Posterior vena cava (tissue), 2 donors: ENCODE measurements at places on chromosomes 2 and 18. TPM values are rescaled to one million over a fixed set of nuclear protein-coding genes. Genes with fewer than 3 reads are reported as not detected.
A peak's percentile ranks its signal among the peaks of the same experiment; 100 is the strongest.

AFF3 gene
- total RNA-seq: 15.5 TPM

NAT8 gene
- not detected for total RNA-seq

SPR gene
- 15.7 TPM for total RNA-seq

DTNA gene
- 110 TPM for total RNA-seq

DLX2 gene
- total RNA-seq: not detected

IL1RL1 gene
- 16.2 TPM for total RNA-seq

STARD6 gene
- not detected for total RNA-seq

ALPP gene
- not detected for total RNA-seq

HOXD12 gene
- total RNA-seq: not detected

NOL4 gene
- total RNA-seq: 0.38 TPM

COLEC12 gene
- total RNA-seq: 54.9 TPM

MOCOS gene
- total RNA-seq: 1.2 TPM

CCL20 gene
- total RNA-seq: not detected

OXER1 gene
- total RNA-seq: 2.2 TPM

EFR3B gene
- total RNA-seq: 1.7 TPM

MRPL44 gene
- total RNA-seq: 10.4 TPM

VSNL1 gene
- total RNA-seq: not detected

- peak; percentile 91 for DNase-seq
Measured at GRCh38 chr2:217393585-217394032, 533.7 kb upstream of the TNP1 start.

GRCh38 chr18:71012789-71013188 is 723.9 kb downstream of the SOCS6 start:
- no peak for DNase-seq

GRCh38 chr2:192899466-192899865 is 704.7 kb upstream of the TMEFF2 start:
- no peak for DNase-seq

DNA sequence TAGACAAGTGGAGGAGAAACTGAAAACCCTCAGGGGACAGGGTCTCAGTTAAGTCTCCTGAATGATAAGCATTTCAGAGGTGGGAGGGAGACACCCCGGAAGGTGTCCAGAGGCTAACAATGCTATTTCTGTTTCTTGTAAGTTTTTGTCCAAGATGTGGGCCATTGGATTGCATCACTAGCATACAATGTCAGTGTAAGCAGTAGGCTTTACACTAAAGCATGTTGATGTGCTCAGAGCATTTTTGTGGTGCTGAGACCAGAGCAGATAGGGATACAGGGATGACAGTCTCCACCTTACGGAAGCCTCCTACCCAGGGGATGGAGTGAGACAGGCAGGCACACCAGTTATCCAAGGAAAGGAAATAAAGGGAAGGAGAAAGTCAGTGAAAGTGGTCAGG is 2.2 kb upstream of the IL1R1 start:
- no peak for DNase-seq

- no peak for DNase-seq
Measured at GRCh38 chr18:58515175-58515775, 113.6 kb downstream of the ALPK2 start.

- peak; percentile 84 for DNase-seq
Measured at GRCh38 chr2:85887566-85888019, 1.2 kb downstream of the ST3GAL5 start.

DNA sequence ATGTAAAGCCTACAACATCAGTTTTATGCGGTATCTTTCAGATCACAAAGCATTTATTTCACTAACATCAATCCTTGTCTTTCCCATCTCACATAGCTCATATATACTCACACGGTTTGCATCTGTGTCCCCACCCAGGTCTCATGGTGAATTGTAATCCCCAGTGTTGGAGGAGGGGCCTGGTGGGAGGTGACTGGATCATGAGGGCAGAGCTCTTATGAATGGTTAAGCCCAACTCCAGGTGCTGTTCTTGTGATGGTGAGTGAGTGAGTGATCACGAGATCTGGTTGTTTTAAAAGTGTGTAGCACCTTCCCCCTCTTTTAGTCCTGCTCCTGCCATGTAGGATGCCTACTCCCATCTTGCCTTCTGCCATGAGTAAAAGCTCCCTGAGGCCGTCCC is 42.0 kb downstream of the PARD6G start:
- no peak for DNase-seq

DNA sequence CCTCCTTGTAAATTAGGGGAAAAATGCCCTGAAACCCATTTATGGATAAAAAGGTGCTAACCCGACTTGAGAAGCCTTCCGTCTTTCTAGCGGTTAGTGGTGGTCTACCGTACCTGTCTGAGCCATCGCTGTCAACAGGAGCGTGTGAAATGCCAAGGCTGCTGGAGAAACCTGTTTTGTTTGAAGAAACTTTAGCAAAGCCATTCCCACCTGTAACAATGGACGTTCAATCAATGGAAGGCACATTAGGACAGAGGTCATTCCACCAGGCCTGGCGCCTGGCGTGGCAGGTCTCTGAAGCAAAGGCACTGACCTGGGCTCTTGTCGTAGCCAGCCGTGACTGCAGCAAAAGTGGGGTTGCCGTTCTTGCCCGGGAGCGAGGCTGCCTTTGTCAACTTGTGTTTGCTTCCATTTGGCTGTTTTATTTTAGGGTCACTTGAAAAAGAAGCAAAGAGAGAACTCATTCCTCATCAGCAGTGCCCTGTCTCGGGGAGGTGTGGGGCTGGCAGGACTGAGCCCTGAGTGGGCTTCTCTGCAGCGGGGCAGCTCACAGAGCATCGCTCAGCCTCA is 47.2 kb downstream of the ZAP70 start:
- no peak for DNase-seq

GRCh38 chr18:950882-951495 is 46.3 kb downstream of the ADCYAP1 start:
- DNase-seq: no peak

- peak; percentile 95 for DNase-seq
Measured at GRCh38 chr2:217988014-217988839, 14.6 kb downstream of the TNS1 start.

DNA sequence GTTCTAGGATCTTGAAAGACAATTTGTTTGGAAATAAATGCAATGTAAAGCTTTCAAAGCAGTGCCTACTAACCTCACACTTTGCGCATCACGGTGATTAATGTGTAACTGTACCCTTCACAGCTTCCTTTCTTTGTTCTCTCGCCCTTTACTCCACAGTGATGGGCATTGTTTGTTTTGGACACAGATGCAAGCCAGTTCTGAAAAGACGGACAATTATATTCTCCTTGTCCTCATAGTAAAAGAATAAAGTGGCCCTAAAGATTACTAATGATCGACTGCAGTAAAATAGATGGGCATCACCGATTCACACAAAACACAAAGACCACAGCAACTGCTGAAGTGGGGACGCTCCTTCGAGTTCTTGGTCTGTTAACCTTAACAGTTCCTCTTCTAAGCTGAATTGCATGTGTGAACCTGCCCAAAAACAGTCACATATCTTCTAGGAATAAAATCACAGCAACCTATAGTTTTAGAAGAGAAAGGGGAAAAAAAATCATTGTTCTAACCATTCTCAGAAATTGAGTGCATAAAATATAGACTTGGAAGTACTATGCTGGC is 7.7 kb downstream of the L3MBTL4 start:
- DNase-seq: no peak

GRCh38 chr2:236643480-236643879 is 73.9 kb downstream of the ACKR3 start:
- peak; percentile 30 for DNase-seq

GRCh38 chr2:218032336-218033171 is 29.8 kb upstream of the TNS1 start:
- no peak for DNase-seq

GRCh38 chr2:43152186-43152585 is 74.2 kb downstream of the ZFP36L2 start:
- no peak for DNase-seq

DNA sequence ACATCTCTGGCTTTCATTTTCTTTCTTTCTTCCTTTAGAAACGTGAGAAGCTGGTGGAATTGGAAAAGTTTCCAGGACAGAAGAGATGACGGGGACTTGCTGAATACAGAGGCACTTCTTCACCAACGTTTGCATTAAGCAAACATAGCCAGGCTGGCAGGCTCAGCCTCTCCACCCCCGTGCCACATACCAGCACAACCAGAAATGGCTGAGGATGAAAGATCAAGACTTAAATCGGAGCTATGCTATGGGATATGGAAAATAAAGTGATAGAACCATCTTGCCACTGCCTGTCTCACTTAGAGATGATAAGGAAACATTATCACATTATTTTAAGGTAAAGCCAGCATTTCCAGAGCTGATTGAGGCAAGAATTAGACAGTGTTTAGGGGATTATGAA is 483.3 kb downstream of the BCL11A start:
- no peak for DNase-seq

GRCh38 chr2:186044761-186045160 is 306.2 kb downstream of the FSIP2 start:
- DNase-seq: no peak

GRCh38 chr2:73255907-73256617 is 22.0 kb downstream of the CCT7 start:
- DNase-seq: peak; percentile 47

GRCh38 chr2:217958884-217959225 is 43.9 kb downstream of the TNS1 start:
- peak; percentile 29 for DNase-seq

- no peak for DNase-seq
Measured at GRCh38 chr2:190537765-190538164, 3.2 kb upstream of the NEMP2 start.

- no peak for DNase-seq
Measured at GRCh38 chr2:29273004-29273684, 157.9 kb downstream of the CLIP4 start.

- no peak for DNase-seq
Measured at GRCh38 chr2:210752532-210752931, 196.1 kb downstream of the CPS1 start.

DNA sequence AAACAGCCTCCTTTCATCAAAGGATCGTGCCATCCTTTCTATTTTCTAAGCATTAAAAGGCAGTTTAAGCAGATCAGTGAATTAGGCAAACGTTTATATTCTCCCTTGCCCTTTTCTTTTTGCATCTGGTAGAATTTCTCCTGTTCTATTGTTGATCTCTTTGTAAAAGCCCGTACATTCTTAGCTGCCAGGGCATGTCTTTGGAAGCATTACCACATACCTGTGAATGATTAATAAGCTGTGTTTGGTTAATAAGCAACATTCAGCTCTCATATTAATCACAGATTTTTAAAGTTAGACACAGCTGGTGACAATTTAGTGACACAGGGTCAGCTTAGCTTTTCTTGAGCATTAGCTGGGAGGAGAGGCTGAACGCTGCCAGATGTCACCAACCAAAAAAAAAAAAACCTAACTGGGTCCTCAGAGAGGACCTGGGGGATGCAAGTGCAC is 33.8 kb upstream of the CYP1B1 start:
- no peak for DNase-seq

DNA sequence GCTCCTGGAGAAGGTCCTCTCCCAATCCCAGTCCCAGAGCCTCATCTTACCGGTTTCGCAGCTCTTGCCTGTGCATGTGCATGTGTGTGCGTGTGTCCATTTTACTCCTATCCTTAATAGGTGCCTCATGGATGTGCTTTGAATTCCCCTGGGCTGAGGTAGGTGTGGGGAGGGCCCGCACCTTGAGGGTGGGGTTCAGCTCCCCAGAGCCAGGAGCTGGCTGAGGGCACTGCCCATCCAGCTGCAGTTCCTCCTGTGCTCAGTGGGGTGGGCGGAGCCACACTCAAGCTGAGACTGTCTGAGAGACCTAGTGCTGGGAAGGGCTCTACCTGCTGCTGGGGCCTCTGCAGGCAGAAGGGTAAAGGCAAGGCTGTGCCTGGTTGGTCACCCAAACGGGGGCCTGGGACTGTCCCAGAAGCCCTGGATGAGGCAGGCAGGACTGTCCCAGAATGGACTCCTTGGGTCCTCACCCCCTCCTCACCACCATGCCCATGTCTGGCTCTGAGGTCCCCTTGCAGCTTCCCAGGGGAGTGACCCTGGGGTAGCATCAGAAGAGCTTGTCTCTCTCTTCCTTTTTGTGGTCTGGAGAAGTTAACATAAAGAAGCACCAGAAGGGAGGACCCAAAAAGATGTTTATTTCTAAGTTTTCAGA is 8.9 kb downstream of the GDF7 start:
- DNase-seq: peak; percentile 73

DNA sequence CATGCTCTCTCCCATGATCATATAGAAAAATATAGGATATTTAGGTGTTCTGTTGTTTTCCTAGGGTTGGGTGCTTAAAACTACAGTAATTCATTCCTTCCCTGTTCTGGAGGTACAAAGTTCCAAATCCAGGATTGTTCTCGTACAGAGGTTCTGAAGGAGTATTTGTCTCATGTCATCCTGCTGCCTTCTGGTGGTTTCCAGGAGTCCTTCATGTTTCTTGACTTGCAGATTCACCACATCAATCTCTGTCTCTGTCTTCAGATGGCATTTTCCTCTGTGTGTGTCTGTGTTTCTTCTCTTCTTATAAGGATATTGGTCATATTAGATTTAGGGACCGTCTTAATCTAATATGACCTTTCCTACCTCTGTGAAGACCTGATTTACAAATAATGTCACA is 397.9 kb downstream of the NYAP2 start:
- no peak for DNase-seq

DNA sequence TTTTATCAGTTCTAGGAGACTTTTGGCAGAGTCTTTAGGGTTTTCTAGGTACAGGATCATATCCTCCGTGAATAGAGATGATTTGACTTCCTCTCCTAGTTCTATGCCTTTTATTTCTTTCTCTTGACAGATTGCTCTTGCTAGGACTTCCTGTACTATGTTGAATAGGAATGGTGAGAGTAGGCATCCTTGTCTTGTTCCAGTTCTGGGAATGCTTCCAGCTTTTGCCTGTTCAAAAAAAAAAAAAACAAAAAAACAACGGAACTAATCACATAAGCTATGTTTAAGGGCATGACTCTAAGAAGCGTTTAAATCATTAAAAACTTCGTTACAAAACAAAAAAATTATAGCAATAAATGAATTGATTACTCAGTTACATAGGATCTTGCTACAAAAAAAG is 145.7 kb downstream of the NUP35 start:
- no peak for DNase-seq

GRCh38 chr2:55914786-55915185 is 8.8 kb downstream of the EFEMP1 start:
- no peak for DNase-seq

- DNase-seq: no peak
Measured at GRCh38 chr2:142796161-142796560, 81.3 kb upstream of the KYNU start.

DNA sequence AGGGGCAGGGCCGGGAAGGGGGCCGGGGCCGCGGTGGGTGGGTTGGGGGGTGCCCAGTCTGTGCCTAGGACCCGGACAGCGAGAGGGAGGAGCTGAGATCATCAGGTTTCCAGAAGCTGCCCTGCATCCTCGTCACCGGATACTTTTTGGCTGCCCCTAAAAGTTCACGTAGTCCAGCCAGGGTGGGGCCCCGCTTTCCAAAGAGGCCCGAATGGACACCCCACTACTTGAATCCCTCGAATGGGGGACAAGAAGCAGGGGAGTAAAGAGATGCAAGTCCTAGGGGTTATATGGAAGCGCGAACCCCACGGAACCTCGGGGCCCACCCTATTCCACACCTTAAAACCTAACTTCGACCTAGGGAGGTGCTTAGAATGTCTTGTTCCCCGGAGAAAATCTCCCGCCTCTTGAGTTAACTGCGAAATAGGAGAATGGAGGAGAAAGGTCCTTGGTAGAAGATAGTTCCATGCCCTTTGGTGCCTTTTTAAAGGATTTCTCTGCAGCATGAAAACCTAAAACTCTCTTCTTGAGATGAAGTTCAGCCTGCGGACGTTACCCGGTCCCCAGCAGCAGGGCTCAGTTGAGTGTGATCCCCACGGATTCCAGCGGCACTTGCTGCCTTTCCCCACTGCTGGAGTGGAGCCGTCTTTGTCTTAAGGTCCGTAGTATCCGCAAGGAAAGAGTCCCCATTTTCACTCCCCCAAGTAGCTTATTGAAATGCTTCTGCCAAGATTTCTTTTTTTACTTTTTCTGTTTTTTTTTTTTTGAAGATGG is 2.1 kb upstream of the RNF152 start:
- DNase-seq: peak; percentile 81
